Stimulated activated CD8-positive, alpha-beta memory T cell treated with anti-CD3 and anti-CD28 coated beads, Interleukin-4, amount 100 ng/mL, for 4 hours (primary cell): ENCODE measurements at places on chromosomes 2 and 18.

GRCh38 chr2:196206804-196207203, 35.4 kb upstream of the STK17B start:
- DNase-seq, result no peak

- DNase-seq, result no peak
Measured at GRCh38 chr2:153106802-153107477, 371.6 kb downstream of the RPRM start.

DNA sequence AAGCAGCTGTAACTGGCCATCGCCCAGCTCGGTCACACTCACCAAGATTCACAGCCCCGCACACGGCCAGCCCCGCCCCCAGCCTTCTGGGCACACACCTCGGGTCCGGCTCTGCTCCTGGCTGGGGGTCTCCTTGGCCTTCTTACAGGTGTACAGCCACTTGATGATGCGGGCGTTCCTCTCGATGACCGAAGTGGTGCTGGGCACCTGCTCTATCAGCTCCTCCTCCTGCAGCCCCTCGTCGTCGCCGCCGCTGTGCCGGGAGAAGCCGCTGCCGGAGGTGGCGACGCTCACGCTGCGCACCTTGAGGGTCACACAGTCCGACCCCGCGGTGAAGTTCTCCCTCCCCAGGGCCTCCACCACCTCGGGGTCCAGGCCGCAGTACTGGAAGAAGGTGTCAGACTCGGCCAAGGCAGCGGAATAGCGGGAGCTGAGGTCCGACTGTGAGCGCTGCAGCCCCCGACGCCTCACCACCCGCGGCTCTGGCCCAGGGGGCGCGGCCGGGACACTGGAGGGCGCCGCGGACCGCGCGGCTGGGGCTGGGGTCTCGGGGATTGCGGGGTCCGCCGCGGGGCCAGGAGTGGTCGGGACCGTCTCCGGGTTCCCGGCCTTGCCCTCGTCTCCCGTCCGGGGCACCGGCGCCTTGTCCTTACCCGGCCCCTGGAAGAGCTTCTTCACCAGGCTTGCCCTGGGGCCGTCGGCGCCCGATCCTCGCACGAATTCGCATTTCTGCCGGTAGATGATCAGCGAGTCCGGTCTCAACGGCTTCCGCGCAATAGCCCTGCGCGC, 769 bp downstream of the FAM110C start:
- DNase-seq, result no peak

- DNase-seq, result no peak
Measured at GRCh38 chr2:182763311-182763912, 47.4 kb downstream of the DNAJC10 start.

- no peak for DNase-seq
Measured at GRCh38 chr2:164882276-164882675, 40.7 kb upstream of the COBLL1 start.
